ENCODE measurements at places on chromosomes 4 and X.

DNA sequence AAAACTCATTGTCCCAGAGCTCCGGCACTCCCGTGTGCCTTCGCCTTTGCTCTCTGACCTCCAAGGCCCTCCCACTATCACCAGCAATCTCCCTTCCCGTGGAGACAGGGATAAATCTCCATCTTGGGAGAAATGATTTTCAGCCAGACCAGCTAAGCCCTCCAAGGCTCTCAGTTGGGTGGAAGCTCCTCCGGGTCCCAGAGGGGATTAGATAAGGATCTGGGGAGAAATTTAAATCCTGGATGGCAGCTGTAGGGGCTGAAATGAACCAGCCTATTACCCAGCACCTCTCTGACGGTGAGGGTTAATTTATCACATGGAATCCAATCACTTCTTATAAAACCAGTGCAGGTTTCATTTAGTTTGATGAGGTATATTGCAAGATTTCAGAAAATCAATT lies 366.2 kb downstream of the FBXW7 start:
- no peak for DNase-seq

DNA sequence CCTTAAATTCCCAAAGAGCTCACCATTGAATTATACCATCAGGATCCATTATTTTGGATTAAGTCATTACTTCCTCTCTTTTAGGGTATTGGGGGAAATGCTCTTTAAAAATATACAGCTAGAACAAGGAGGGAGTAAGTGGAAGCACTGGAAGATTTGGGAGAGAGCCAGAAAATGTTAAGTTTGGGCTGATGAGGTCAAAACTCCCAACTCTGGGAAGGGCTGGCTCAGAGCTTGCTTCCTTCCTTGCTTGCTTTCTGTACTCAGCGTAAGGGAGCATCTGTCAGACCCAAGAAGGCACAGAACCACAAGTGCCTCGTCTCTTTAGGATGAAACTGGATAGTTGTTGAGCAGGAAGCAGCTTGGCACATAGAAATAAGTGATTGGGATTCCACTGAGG lies 138.2 kb downstream of the GUCY2F start:
- no peak for DNase-seq

DNA sequence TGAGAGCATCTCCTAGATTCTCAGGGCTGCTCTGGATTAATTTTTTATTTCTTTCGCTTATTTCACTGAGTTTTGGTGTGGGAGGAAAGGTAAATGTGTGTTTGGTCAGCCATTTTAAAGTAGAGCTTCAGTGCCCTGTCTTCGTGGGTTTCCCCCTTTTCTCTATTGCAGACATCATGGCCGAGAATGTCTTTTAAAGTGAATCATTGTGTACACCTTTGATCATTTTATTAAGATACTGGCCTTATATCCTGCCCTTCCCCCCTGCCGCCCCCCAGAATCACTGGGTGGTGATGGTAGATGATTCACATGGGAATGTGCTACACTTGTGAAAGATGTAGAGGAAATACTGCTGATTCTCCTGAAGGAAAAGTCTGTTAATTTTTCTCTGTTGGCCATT lies 23.8 kb downstream of the CDKL5 start:
- no peak for DNase-seq

GRCh38 chr4:17762726-17763125 lies 18.7 kb downstream of the FAM184B start:
- DNase-seq, result no peak

- no peak for DNase-seq
Measured at GRCh38 chr4:22672944-22673343, 19.8 kb upstream of the GBA3 start.

DNA sequence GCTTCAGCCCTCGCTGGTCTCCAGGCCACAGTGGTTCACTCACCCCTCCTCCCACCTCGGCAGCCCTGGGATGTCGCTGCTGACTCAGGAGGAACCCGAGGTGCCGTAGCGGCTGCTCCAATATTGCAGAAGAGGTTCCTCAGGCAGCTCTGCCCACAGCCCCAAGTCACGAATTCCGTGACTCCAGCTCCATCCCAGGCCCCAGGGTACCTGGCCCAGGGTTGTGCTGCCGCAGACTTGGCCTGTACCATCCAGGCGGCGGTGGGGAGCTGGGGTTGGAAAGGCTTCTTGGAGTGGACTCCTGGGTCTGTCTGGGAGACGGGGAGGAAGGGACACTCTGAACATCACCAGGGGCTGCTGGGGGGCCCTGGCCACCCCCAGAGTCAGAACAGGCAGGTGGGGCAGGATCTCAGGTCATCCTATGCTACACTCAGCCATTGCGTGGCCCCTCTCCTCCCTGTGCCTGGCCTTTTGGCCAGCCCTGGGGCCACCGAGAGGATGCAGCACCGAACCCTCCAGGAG lies 728 bp upstream of the HGFAC start:
- DNase-seq, result no peak

DNA sequence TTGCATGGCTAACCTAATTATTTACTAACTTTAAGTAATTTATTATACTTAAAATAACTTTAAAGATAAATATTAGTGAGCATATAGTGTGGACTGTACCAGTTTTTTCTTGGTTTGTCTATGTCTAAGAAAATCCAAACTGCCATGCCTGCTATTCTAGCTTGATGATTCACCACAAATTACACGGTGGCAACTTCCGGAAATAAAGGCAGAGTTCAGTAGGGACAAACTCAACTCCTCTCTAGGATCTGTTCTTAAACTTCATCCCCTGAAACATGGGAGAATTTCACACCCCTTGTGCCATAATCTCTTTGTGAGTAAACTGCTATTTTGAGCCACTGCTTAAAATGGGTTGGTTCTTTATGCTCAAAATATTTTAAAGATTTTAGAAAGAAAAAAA lies 213.6 kb upstream of the NRK start:
- no peak for DNase-seq

GRCh38 chr4:182346675-182347375 lies 103.6 kb downstream of the TENM3 start:
- no peak for DNase-seq

- no peak for DNase-seq
Measured at GRCh38 chr4:113635739-113636437, 125.7 kb downstream of the CAMK2D start.

- no peak for DNase-seq
Measured at GRCh38 chr4:172497321-172497720, 671.3 kb upstream of the GALNT7 start.

- no peak for DNase-seq
Measured at GRCh38 chr4:160110891-160111290, 1008.0 kb downstream of the RAPGEF2 start.

- DNase-seq, result no peak
Measured at GRCh38 chr4:89894649-89895550, at the start of gene MMRN1. TSS of gene MMRN1 (plus strand) at chr4:89894854. CDS start at chr4:89894972, 118 bp downstream.
